CD4-positive, CD25-positive, alpha-beta regulatory T cell (primary cell): ENCODE measurements at places on chromosomes 6 and 20. TPM values are rescaled to one million over a fixed set of nuclear protein-coding genes. Genes with fewer than 3 reads are reported as not detected.

DNA sequence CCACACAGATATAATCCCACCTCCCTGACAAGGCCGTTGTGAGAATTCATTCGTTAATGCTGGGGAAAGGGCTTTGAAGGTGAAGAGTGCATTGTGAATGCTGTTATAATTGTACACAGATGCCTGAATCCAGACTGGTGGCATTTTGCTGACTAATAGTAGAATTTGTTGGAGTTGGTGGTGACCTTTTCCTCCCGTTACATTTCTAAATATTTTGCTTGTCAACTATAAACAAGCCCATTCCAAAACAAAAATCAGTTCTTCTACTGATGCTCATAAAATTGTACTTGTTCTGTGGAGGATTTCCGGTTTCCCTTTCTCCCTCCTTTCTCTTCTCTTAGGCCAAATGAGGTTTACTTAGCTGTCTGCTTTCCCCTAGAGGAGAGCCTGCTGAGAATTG, 253.1 kb upstream of the SUPT3H start:
- H3K27ac ChIP-seq, result no peak overlapping the region
- peaks cover 7% of the 10 kb centered on the region for H3K4me1 ChIP-seq
- H3K36me3 ChIP-seq, result no peaks in the 10 kb centered on the region

DNA sequence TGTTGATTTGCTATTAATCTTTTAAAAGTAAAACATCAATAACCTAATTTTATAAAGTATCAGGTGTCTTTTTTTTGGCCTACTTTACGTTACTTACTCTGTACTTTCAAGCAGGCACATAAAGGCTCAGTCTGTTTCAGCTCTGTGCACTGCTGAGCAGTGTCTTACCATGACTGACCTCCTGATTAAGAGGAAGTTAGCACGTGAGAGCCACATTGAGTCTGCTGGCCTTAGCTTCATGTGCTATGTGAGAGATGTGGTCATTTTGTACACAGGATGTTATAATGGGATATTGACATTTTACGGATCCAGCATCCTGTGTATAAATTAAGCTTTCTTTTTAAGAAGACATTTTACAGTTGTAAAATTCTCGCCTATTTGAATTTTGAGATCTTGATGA, 31.9 kb downstream of the ARID1B start:
- no peak for DNase-seq
- H3K27me3 ChIP-seq, result no peaks in the 10 kb centered on the region
- peaks cover 6% of the 10 kb centered on the region for H3K36me3 ChIP-seq

DNA sequence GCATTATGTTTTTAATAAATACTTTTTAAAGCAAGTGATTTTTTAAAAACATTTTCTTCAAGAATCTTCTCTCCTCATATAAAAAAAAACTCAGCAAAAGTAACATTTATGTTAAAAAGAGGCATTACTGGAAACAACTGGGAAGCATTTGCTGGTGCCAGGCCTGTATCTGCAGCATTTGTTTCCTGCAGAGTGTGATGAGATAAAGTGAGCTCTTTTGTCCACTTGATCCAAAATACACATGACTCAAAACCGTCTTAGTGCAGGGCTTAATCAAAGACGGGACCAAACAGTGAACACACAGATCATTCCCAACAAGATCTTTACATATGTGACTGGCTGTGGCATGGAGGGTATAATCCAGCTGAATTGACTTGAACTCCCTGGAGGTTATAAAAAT, 28.3 kb upstream of the RIPPLY2 start:
- H3K36me3 ChIP-seq, result no peaks in the 10 kb centered on the region
- H3K4me1 ChIP-seq, result no peaks in the 10 kb centered on the region

DNA sequence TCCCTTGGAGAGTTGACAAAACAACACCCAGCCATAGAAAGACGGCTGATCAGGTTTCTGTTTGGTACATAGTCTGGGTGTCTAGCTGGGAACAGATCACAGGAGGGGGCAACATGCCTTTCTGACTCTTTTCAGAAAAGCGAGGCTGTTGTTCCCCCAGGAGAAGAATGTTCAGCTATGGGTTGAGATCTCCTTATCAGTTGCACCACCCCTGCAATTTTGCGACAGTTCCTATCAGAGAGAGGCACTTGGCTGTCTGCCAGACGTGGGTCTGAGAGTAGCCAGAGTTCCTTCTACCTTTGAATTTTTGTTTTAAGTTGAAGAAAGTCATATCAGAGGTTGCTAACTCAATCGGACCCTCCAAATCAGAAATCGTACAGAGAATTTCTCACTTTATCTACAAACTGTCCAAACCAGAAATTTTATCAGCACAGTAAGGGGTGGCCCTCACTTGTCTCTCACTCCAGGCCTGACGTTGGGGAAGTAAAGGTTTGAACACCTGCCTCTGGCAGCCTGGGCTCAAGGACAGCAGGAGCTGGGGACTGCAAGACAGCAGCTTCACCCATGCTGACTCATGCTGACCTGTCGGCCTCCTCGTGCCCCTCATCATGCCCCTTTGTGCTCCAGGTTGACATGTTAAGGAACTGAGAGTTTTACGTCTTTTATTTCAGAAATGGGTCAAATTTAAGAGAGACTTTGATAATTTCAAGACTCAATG, 42.3 kb downstream of the TMC2 start:
- no peaks in the 10 kb centered on the region for H3K36me3 ChIP-seq
- H3K27ac ChIP-seq, result no peak overlapping the region
- peaks cover 15% of the 10 kb centered on the region for H3K27me3 ChIP-seq
- no peak for DNase-seq

DNA sequence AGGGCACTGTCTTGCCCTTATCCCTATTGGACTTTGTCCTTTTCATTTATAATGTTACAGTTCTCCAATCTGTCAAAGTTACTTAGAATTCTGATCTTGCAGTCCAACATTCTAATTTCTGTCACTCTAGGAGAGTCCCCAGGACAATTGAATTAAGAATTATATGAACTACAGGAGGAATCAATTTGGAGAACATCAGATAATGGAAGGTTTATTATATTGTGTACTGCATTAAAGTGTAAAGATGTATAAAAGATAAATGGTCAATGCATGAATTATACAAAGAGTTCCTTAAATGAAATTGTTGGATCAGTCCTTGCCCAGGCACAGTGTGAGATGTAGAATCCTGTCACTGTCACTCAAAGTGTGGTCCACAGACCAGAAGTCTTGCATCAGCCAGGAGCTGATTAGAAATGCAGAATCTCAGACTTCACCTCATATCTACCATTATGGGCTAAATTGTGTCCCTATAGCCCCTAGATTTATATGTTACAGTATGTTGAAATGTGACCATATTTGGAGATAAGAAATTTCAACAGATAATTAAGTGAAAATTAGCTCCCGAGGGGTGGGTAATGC, 145.5 kb downstream of the BTBD3 start:
- H3K27me3 ChIP-seq, result no peaks in the 10 kb centered on the region
- no peaks in the 10 kb centered on the region for H3K36me3 ChIP-seq
- no peaks in the 10 kb centered on the region for H3K4me1 ChIP-seq
- no peak overlapping the region for H3K27ac ChIP-seq
- H3K4me3 ChIP-seq, result no peak overlapping the region

DNA sequence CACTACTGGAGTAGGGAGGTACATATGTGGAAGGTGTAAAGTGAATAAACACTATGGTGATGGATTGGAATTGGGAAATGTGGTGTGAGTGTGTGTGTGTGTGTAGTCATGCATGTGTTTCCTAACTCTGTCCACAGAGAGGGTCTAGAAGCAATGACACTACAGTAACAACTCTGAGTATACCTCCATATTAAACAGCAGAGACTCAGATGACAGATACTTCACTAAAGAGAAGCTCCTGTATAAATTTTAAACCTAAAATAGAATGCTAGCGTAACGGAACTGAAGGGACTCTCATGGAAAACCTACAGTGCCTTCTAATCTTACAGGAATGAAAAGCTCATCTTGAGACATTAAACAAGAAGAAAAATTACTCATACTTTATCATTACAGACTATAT, 150.5 kb downstream of the SLC16A10 start:
- DNase-seq, result no peak
- no peak overlapping the region for H3K4me3 ChIP-seq
- no peaks in the 10 kb centered on the region for H3K27me3 ChIP-seq

DNA sequence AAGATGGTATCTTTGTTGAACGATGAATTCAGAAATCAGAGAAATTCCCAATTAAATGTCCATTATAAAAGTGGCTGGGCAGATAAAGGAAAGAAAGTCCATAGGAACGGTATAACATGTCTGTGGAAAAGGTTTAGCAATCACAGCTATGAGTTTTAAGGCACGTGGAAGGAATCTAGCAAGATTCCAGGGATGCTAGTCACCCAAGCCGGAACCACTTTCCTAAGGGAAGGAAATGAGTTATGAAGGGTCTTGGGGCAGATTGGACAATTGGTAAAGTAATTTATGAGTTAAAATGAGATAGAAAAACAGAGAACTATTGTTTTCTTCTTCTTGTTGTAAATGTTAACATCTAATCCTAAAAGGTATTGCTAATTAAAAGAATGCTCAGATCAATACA, 384.8 kb downstream of the ADGRB3 start:
- H3K4me1 ChIP-seq, result no peaks in the 10 kb centered on the region
- no peaks in the 10 kb centered on the region for H3K27me3 ChIP-seq
- no peaks in the 10 kb centered on the region for H3K36me3 ChIP-seq
- no peak overlapping the region for H3K4me3 ChIP-seq
- DNase-seq, result no peak
- no peak overlapping the region for H3K27ac ChIP-seq

GRCh38 chr6:159983641-159984080, 14.8 kb downstream of the IGF2R start:
- H3K4me1 ChIP-seq, result peaks cover 61% of the 10 kb centered on the region
- DNase-seq, result no peak
- no peaks in the 10 kb centered on the region for H3K27me3 ChIP-seq
- peak overlapping the region; percentile 67 for H3K4me3 ChIP-seq

GRCh38 chr20:43846516-43846905, 68.1 kb upstream of the TOX2 start:
- H3K36me3 ChIP-seq, result no peaks in the 10 kb centered on the region
- H3K4me3 ChIP-seq, result no peak overlapping the region
- no peak overlapping the region for H3K27ac ChIP-seq

DNA sequence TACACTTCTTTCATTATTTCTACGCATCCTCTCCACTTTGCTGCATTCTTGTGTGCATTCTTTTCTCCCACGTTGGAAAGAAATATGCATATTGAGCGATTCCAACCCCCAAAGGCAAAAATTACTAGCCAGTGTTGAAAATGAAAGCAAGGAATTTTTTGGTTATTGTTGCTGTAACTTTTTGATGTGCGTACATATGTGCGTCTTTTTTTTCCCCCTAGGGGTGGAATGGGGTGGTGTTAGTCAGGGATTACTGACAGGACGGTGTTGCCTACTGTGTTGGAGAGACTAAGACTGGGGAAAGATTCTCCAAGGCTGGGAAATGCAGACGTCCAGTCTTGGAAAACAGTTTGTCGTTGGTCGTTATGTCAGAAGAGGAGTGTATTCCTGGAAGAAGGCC, 44.2 kb upstream of the ESR1 start:
- H3K36me3 ChIP-seq, result no peaks in the 10 kb centered on the region
- DNase-seq, result no peak
- peaks cover 4% of the 10 kb centered on the region for H3K27me3 ChIP-seq
- no peak overlapping the region for H3K4me3 ChIP-seq
- H3K27ac ChIP-seq, result no peak overlapping the region
- peaks cover 1% of the 10 kb centered on the region for H3K4me1 ChIP-seq

- H3K27ac ChIP-seq, result no peak overlapping the region
- no peak overlapping the region for H3K4me3 ChIP-seq
- peak; percentile 61 for DNase-seq
- peaks cover 7% of the 10 kb centered on the region for H3K4me1 ChIP-seq
Measured at GRCh38 chr6:118618676-118619377, 32.6 kb downstream of the CEP85L start.

GRCh38 chr20:49675368-49676151, 38.1 kb downstream of the B4GALT5 start:
- H3K27ac ChIP-seq, result peak overlapping the region; percentile 70
- DNase-seq, result no peak
- peaks cover 57% of the 10 kb centered on the region for H3K4me1 ChIP-seq
- no peaks in the 10 kb centered on the region for H3K27me3 ChIP-seq

DNA sequence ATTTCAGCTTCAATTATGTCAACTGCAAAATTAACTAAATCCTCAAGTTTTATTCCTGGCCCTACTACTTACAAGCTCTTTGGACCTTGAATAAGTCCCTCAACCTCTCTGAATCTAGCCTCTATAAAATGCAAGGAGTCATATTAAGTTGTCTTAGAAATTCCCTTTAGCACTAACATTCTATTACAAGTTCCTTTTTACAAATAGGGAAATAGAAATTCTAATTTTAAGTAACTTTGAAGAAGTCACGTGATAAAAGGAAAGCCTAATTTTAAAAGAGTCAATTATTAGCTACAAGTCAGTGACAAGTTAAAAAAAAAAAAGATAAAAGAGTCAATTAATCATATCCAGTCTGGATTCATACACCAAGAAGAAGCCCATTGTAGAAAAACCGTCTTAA, 24.6 kb upstream of the GTF3C6 start:
- H3K27ac ChIP-seq, result no peak overlapping the region
- H3K36me3 ChIP-seq, result no peaks in the 10 kb centered on the region
- H3K27me3 ChIP-seq, result no peaks in the 10 kb centered on the region
- no peak overlapping the region for H3K4me3 ChIP-seq

GRCh38 chr6:160054913-160055312, 66.7 kb upstream of the SLC22A1 start:
- peaks cover 86% of the 10 kb centered on the region for H3K36me3 ChIP-seq
- H3K27me3 ChIP-seq, result no peaks in the 10 kb centered on the region
- no peaks in the 10 kb centered on the region for H3K4me1 ChIP-seq
- H3K27ac ChIP-seq, result no peak overlapping the region

DNA sequence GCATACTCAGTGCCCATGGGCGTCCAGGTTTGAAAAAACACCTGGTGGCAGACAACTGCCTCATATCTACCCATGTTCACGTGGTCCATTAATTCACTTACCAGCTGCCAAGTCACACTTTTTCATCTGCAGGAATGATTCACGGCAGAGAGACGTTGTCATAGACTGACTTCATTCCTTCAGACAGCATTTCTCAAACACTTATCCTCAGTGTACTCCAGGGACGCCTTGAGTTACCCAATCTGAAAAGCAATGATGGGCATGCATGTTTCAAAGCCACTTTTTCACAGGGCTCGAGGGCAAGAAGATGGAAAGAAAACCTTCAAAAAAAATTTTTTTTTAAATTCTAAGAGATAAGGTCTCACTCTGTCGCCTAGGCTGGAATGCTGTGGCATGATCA, 6.0 kb downstream of the MMP24OS start:
- no peak overlapping the region for H3K27ac ChIP-seq
- H3K27me3 ChIP-seq, result no peaks in the 10 kb centered on the region
- DNase-seq, result no peak
- H3K4me3 ChIP-seq, result no peak overlapping the region
- H3K4me1 ChIP-seq, result peaks cover 13% of the 10 kb centered on the region
- H3K36me3 ChIP-seq, result peaks cover 23% of the 10 kb centered on the region

GRCh38 chr6:158764926-158765325, 54.2 kb downstream of the EZR start:
- no peak overlapping the region for H3K4me3 ChIP-seq
- H3K27me3 ChIP-seq, result no peaks in the 10 kb centered on the region
- no peak for DNase-seq
- peaks cover 72% of the 10 kb centered on the region for H3K36me3 ChIP-seq
- H3K27ac ChIP-seq, result no peak overlapping the region
- no peaks in the 10 kb centered on the region for H3K4me1 ChIP-seq

Gene UNC93A
- total RNA-seq, result not detected

Gene PTCRA
- 1.1 TPM for total RNA-seq

Gene DBNDD2
- 15.1 TPM for total RNA-seq

Gene EYS
- total RNA-seq, result not detected

Gene GTF3C6
- 39.9 TPM for total RNA-seq

Gene SUMO4
- total RNA-seq, result 9.0 TPM

Gene ZNF391
- total RNA-seq, result 1.0 TPM

Gene PCSK2
- not detected for total RNA-seq

Gene ID4
- not detected for total RNA-seq

Gene MYH7B
- total RNA-seq, result 0.20 TPM

Gene TCF21
- total RNA-seq, result not detected
